ENCODE measurements at places on chromosomes 6 and 20.

DNA sequence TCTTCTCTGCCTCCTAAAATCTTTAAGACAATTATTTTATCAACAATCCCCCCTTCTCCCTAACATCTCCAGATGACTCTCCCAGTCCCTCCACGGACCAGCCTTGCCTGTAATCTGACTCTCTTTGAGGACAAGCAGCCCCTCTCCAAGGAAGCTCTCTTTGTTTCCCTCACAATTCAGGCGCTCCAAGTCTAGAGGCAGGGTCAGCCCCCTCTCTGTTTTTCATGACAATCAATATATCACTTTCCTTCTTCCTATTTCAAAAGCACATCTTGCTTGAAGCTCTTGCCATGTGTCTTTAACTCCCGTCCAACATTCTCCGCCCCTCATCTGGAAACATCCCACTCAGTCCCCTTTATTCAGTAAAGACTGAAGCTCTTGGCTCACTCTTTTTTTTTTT is 393.4 kb upstream of the SULF2 start:
- no peak for DNase-seq

DNA sequence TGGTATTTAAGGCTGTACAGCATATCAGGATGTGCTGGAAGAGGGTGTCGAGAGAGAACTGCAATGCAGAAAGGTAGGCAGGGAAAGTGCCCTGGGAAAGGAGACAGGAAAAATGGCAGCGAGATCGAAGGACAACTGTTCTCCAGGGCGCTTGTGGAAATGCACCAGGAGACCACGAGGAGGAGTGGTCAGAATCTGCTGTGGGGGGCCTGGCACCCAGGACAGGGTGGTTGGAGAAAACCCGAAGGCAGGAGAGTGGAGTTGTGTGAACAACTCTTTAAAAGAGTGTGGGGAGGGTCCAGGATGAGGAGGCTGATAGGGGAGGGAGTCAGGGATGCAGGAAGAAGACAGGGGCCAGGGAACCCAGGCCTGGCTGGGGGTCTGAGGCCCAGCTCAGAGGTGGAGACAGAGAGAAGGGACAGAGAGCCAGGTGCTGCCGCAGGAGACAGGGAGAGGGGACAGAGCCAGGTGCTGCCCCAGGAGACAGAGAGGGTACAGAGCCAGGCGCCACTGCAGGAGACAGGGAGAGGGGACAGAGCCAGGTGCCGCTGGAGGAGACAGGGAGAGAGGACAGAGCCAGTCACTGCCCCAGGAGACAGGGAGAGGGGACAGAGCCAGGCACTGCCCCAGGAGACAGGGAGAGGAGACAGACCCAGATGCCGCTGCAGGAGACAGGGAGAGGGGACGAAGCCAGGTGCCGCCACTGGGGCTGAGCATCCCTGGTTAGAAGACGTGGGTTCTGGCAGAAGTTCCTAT is 9.3 kb downstream of the SLC22A1 start:
- DNase-seq = no peak

GRCh38 chr20:7094438-7094997 is 327.0 kb downstream of the BMP2 start:
- no peak for DNase-seq

DNA sequence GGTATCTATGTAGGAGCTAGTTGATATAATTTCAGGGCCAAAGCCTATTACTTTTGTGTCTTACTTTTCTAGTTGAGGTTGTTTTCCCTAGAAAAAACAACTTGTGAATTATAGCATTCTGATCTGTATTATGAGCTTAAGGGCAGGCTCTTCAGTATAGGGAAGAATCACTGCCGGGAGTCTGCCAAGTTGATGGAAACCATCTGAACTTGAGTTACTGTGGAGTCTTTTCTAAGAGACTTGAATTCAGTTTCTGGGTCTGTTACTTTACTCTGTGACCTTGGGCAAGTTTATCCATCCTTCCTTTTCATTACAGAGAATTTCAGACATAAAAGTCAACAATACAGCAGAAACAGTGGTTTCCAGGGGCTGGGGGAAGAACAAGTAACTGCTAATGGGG is 2.1 kb upstream of the CASS4 start:
- no peak for DNase-seq

DNA sequence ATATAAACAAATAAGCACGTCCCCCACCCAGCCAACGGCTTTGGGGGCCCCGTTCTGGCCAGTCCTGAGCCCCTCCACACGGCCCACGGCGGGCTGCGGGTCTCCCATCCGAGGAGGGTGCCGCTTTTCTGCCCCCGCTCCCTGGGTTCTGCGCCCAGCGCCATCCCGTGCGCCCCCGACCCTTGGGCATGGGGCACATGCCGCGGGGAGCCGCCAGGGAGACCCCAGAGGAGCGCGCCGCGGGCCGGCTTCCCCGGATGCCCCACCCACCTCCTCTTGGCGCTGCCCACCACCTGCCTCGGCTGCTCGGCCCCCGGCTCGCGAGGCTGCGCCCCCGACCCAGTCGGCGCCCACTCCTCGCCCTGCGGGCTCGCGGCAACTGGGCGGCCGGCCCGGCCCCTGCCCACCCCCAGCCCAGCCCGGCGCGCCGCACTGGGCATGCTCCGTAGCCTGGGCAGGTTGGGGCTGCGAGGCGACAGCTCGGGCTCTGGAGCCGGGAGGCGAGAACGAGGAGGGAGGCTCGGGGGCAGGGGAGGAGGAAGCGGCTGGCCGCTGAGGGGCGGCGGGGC is 570 bp upstream of the PLCB4 start:
- DNase-seq = no peak

DNA sequence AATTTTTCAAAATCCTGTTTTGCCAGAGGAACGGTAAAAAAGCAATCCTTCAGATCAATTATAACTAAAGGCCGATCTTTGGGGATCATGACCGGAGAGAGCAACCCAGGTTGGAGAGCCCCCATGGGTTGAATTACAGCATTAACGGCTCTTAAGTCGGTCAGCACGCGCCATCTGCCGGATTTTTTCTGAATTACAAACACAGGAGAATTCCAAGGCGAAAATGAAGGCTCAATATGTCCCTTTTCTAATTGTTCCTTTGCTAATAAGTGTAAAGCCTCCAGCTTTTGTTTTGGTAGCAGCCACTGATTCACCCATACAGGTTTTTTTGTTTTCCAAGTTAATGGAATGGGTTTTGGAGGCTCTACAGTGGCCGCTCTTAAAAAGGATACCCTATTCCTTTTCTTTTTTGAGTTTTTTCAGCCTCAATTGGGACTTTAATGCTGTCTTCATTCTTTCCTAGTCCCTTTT is 16.9 kb upstream of the PTCRA start:
- peak; percentile 64 for DNase-seq
